ENCODE measurements at places on chromosomes 1 and 21.
A peak's percentile ranks its signal among the peaks of the same experiment; 100 is the strongest.

DNA sequence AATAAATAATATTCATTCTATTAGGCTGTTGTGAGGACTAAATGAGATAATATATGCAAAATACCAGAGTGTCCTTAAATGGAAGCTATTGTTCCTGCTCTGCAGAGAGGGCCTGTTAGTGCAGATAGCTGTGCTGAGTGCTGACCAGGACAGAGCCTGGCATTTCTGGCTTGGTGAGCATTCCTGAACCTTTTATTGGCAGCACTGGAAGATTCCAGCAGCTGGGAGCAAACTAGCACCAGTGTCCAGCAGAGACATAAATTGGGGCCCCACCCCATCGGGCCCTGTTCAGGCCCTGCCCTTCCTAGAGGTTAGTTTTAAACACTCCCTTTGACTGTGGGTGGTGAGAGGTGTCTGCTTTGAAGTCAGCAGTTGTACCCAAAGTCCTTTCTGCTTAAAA is 85.9 kb upstream of the GADD45A start:
- H3K4me3 ChIP-seq: no peak overlapping the region
- H3K27ac ChIP-seq: no peak overlapping the region
- no peak for DNase-seq
- no peaks in the 10 kb centered on the region for H3K4me1 ChIP-seq

GRCh38 chr1:1806890-1807289 is 28.6 kb upstream of the NADK start:
- peak overlapping the region; percentile 31 for H3K27ac ChIP-seq
- no peaks in the 10 kb centered on the region for H3K27me3 ChIP-seq
- DNase-seq: no peak

GRCh38 chr1:74681001-74681400 is 7.4 kb upstream of the ERICH3 start:
- no peaks in the 10 kb centered on the region for H3K4me1 ChIP-seq
- H3K27me3 ChIP-seq: peaks cover 9% of the 10 kb centered on the region
- H3K4me3 ChIP-seq: no peak overlapping the region
- H3K27ac ChIP-seq: no peak overlapping the region
- no peak for DNase-seq

- no peaks in the 10 kb centered on the region for H3K27me3 ChIP-seq
- H3K4me1 ChIP-seq: no peaks in the 10 kb centered on the region
- H3K36me3 ChIP-seq: no peaks in the 10 kb centered on the region
- DNase-seq: no peak
- H3K27ac ChIP-seq: no peak overlapping the region
- no peak overlapping the region for H3K4me3 ChIP-seq
These were observed 100.4 kb downstream of the FGGY start for GRCh38 chr1:59397139-59397858.

GRCh38 chr1:212139526-212140135 is 104.1 kb downstream of the DTL start:
- no peak overlapping the region for H3K27ac ChIP-seq
- H3K4me1 ChIP-seq: no peaks in the 10 kb centered on the region
- H3K36me3 ChIP-seq: peaks cover 1% of the 10 kb centered on the region
- H3K27me3 ChIP-seq: no peaks in the 10 kb centered on the region
- H3K4me3 ChIP-seq: no peak overlapping the region

DNA sequence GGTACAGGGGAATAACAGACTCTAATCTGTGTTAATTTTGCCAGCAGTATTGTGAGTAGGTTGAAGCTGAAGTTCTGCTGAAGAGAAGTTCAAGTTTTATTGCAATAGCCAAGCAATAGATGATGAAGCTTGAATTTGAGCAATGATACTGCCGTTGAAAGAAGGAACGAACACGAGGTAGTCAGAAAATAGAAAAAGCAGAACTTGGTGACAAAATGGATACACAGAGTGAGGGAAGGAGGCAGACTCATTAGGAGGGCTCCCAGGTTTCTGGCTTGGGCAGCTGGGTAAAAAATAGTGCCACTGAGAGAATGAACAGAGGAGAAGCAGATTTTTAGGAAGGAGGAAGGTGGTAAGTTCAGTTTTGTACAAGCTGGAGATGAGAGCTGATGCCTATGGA is 22.3 kb upstream of the AGO1 start:
- peaks cover 2% of the 10 kb centered on the region for H3K36me3 ChIP-seq
- H3K27me3 ChIP-seq: no peaks in the 10 kb centered on the region
- H3K4me3 ChIP-seq: no peak overlapping the region

DNA sequence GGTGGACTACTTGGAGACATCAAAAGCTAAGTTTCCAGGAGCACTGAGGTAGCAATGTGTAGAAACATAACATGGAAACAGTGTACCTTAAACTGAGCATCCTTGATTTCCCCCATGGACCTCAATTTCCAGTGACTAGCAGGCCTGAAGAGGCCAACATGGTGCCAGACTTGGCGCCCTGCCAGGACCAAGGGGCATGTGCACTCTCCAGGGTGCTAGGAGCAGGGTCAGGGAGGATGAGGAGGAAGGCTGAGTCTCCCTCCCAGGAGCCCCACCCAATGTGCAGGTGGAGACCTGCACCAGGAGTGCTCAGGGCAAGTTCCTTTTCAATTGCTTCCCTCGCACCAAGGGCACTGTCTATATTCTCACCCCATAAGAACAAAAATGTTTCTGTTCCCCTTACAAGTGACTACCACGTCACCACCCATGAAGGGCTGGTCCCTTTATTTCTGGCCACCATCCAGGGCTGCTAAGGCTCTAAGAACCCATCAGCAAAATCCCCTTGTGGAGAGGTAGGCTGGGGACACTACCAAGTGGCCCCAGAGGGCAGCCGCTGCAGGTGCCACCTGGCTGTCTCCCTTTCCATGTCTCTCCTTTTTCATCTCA is 39.2 kb downstream of the MX1 start:
- H3K4me3 ChIP-seq: no peak overlapping the region
- no peak for DNase-seq
- H3K4me1 ChIP-seq: no peaks in the 10 kb centered on the region
- H3K27me3 ChIP-seq: peaks cover 8% of the 10 kb centered on the region

- DNase-seq: no peak
- peaks cover 4% of the 10 kb centered on the region for H3K4me1 ChIP-seq
- no peak overlapping the region for H3K27ac ChIP-seq
- no peak overlapping the region for H3K4me3 ChIP-seq
These were observed 29.4 kb upstream of the VASH2 start for GRCh38 chr1:212920896-212921295.

- H3K27ac ChIP-seq: no peak overlapping the region
- H3K27me3 ChIP-seq: no peaks in the 10 kb centered on the region
- no peaks in the 10 kb centered on the region for H3K36me3 ChIP-seq
- H3K4me1 ChIP-seq: no peaks in the 10 kb centered on the region
- no peak for DNase-seq
These were observed 575.1 kb upstream of the BEND5 start for GRCh38 chr1:49351768-49352167.

GRCh38 chr1:194361374-194362131 is 1175.1 kb upstream of the B3GALT2 start:
- H3K4me1 ChIP-seq: no peaks in the 10 kb centered on the region
- H3K27ac ChIP-seq: no peak overlapping the region
- H3K27me3 ChIP-seq: no peaks in the 10 kb centered on the region
- H3K4me3 ChIP-seq: no peak overlapping the region
- no peaks in the 10 kb centered on the region for H3K36me3 ChIP-seq
- DNase-seq: no peak

- no peaks in the 10 kb centered on the region for H3K27me3 ChIP-seq
- no peaks in the 10 kb centered on the region for H3K4me1 ChIP-seq
- no peak overlapping the region for H3K27ac ChIP-seq
- H3K4me3 ChIP-seq: no peak overlapping the region
- no peaks in the 10 kb centered on the region for H3K36me3 ChIP-seq
These were observed 31.7 kb upstream of the FNBP1L start for GRCh38 chr1:93416183-93416582.

DNA sequence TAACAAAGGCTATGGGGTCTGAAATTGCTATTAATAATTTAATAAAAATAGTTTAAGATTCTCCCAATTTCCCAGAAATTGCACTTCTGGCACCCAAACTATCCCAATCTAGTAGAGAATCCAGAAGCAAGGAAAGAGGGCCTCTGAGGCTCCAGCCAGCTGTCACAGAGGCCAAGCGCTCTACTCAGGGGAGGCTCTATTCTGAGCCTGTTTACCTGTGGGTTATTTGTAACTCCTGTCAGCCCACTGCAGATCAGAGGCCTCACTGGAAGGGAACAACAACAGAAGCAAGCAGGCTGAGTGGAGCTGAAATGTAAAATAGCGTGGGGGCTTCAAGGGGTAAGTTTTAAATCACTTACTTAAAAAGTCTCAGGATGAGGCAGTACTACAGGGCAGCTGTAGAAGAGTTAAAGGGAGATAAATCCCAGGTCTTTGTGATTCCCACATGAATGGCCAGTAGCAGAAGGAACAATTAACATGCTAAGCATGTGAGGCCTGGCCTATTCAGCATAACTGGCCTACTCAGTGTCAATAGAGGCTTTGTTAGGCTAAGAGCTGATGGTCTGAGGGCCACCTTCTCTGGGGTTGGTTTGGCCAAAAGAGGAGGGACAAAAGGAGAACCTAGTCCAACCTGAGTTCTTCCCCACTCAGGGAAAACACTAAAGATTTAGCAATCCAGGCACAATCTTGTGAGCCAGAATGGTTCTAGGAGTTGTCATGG is 12.8 kb downstream of the ZNF687 start:
- H3K4me3 ChIP-seq: no peak overlapping the region
- peaks cover 35% of the 10 kb centered on the region for H3K36me3 ChIP-seq
- H3K4me1 ChIP-seq: no peaks in the 10 kb centered on the region
- no peak for DNase-seq

GRCh38 chr1:25906644-25907300 is 553 bp upstream of the STMN1 start:
- peaks cover 26% of the 10 kb centered on the region for H3K4me1 ChIP-seq
- no peaks in the 10 kb centered on the region for H3K27me3 ChIP-seq
- no peak overlapping the region for H3K27ac ChIP-seq
- H3K4me3 ChIP-seq: peak overlapping the region; percentile 92
- DNase-seq: no peak

DNA sequence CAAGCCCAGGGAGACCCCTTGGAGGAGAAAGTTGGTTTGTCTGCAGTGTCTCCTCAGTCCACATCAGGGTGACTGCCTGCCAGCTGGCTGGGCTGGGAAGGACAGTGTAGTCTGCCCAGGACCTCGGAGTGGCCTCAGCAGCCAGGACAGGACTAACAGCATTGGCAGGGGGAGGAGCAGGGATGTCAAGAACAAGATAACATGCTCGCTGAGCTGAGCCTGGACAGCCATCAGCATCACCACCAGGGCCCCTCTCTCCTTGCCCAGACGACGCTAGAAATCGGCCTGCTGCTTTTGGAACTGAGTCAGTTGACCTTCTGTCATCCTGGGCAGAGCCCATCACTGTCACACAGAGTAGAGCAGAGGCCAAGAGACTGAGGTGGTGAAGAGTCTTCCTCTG is 83.6 kb upstream of the CNTN2 start:
- H3K27me3 ChIP-seq: peaks cover 16% of the 10 kb centered on the region
- H3K4me1 ChIP-seq: no peaks in the 10 kb centered on the region
- no peak overlapping the region for H3K27ac ChIP-seq
- no peak for DNase-seq
- H3K4me3 ChIP-seq: no peak overlapping the region
- no peaks in the 10 kb centered on the region for H3K36me3 ChIP-seq
